ENCODE measurements at places on chromosomes 4 and X. TPM values are rescaled to one million over a fixed set of nuclear protein-coding genes. Genes with fewer than 3 reads are reported as not detected.
A peak's percentile ranks its signal among the peaks of the same experiment; 100 is the strongest.

The CFAP99 gene
- not detected for total RNA-seq

The SH3BP2 gene
- total RNA-seq, result 25.7 TPM

The RBPJ gene
- 54.8 TPM for total RNA-seq

The DDX53 gene
- total RNA-seq, result not detected

The SORCS2 gene
- 1.6 TPM for total RNA-seq

The SERPINA7 gene
- total RNA-seq, result 43.1 TPM

The ELF4 gene
- 21.1 TPM for total RNA-seq

DNA sequence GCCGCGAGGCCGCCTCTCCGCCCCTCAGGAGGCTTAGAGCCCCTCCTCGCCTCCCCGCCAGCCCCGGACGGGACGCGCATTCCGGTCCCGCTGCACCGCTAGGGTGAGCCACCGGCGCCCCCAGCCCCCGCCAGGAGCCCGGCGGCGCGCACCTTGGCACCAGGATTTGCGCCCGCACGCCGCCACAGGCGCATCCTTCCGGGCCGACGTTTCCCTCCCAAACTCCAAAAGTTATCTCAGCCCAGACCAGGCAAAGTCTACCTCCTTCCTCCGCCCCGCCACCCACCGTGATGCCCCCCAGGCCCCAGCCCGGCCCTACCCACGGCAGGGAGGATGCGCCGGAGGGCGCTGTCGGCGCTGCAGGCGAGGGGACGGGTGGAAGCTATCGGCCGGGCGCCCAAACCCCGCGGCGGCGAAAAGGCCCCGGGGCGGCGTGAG lies 538 bp downstream of the SCML2 start:
- H3K36me3 ChIP-seq, result no peaks in the 10 kb centered on the region
- no peaks in the 10 kb centered on the region for H3K27me3 ChIP-seq
- peak; percentile 38 for DNase-seq
- no peaks in the 10 kb centered on the region for H3K4me1 ChIP-seq
- H3K27ac ChIP-seq, result peak overlapping the region; percentile 74
- H3K4me3 ChIP-seq, result peak overlapping the region; percentile 30

GRCh38 chr4:2252530-2253091 lies 9.3 kb downstream of the MXD4 start:
- H3K36me3 ChIP-seq, result no peaks in the 10 kb centered on the region
- H3K27me3 ChIP-seq, result no peaks in the 10 kb centered on the region
- DNase-seq, result no peak
- H3K4me3 ChIP-seq, result no peak overlapping the region

DNA sequence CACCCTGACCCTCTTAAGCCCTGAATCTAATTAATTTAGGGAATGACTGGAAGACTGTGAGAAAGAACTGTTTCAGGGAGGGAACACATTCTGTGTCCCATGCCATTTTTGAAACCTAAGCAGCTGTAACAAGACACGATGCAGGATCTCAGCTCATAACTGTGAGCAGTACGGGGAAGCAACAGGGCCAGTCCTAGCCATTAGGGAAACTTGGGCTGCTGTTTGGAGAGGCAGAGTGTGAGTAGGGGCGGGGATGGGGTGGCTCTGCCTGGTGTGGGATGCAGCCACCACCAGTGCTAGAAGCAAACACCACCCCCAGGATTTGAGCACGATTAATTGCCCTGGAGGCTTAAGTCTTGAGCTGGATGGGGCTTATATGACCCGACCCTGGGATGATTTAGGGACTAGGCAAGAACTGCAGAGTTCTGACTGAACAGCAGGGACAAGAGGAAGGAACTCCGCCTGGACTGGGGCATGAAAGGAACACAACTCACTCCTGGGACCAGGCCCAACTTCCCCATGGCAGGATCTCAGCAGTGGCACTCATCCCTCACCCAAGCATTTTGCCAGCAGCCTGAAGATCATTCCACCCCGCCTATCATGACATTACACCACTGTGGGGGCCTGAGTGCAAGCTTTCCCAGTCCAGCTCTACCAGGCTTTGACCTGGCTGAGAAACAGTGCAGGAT lies 43.1 kb downstream of the ATRX start:
- H3K27ac ChIP-seq, result no peak overlapping the region
- no peaks in the 10 kb centered on the region for H3K4me1 ChIP-seq
- no peak for DNase-seq
- H3K27me3 ChIP-seq, result no peaks in the 10 kb centered on the region
- no peak overlapping the region for H3K4me3 ChIP-seq

- H3K27ac ChIP-seq, result peak overlapping the region; percentile 88
- no peaks in the 10 kb centered on the region for H3K4me1 ChIP-seq
- H3K36me3 ChIP-seq, result no peaks in the 10 kb centered on the region
- no peak for DNase-seq
- no peaks in the 10 kb centered on the region for H3K27me3 ChIP-seq
- H3K4me3 ChIP-seq, result peak overlapping the region; percentile 28
Measured at GRCh38 chrX:132023896-132024386, 839 bp downstream of the STK26 start.

- H3K4me1 ChIP-seq, result peaks cover 5% of the 10 kb centered on the region
- H3K27me3 ChIP-seq, result no peaks in the 10 kb centered on the region
- no peak overlapping the region for H3K4me3 ChIP-seq
- peak overlapping the region; percentile 48 for H3K27ac ChIP-seq
Measured at GRCh38 chrX:129585167-129585566, 45.1 kb downstream of the OCRL start.

DNA sequence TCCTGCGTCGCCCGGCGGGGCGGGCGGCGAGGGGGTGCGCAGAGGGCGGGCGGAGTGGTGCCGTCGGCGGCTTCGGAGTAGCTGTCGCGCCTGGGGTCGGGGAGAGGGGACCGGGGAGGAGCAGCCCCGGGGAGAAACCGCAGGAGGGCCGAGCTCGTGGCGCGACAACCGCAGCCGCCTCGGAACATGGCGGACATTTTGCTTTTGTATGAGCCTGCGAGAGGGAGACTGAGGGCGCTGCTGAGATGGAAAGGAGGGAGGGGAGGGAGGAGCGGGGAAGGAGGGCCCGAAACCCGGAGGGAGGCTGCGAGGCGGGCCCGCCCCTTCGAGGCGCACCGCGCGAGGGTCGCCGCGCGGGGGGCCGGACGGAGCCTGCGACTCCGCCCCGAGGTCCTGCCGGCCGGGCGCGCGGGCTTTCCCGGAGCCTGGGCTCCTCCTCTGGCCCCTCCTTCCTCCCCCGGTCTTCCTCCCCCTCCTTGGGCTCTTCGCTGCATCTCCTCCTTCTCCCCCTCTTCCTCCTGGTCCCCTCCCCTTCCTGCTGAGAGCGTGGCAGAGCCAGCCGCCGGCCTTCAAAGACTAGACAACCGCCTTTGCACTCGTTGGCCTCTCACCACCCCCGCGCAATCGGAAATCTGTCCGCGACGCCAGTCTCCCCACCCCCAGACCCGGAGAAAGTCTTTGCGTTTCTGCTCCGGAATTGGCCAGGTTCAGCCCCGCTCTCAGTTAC lies 1.1 kb downstream of the INTS6L start:
- peak overlapping the region; percentile 42 for H3K4me3 ChIP-seq
- no peaks in the 10 kb centered on the region for H3K27me3 ChIP-seq
- H3K4me1 ChIP-seq, result no peaks in the 10 kb centered on the region
- peak overlapping the region; percentile 93 for H3K27ac ChIP-seq
- H3K36me3 ChIP-seq, result no peaks in the 10 kb centered on the region
- peak; percentile 90 for DNase-seq

- H3K27me3 ChIP-seq, result no peaks in the 10 kb centered on the region
- no peaks in the 10 kb centered on the region for H3K36me3 ChIP-seq
- H3K4me1 ChIP-seq, result peaks cover 2% of the 10 kb centered on the region
- no peak overlapping the region for H3K4me3 ChIP-seq
Measured at GRCh38 chrX:50073601-50074000, 127.2 kb downstream of the AKAP4 start.

DNA sequence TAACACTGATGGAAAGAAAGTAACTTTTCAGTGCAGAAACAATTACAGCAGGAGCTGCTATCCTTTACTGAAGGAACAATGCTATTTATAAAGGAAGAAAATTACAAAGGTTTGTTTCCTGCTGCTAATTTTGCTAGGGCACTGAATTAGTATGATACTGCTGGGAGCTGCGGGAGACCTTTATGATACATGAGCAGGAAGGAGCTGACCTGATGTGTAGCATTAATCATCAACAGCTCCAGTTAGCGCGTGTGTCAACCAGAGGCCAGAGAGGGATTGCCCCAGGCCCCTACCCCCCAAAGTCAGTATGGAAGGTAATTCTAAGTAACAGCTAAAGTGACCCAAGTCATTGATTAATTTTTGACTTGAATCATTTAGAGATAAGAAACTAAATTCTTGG lies 728.9 kb downstream of the PCDH18 start:
- H3K27ac ChIP-seq, result no peak overlapping the region
- DNase-seq, result no peak
- H3K4me3 ChIP-seq, result no peak overlapping the region
- H3K27me3 ChIP-seq, result no peaks in the 10 kb centered on the region
- H3K36me3 ChIP-seq, result no peaks in the 10 kb centered on the region
- no peaks in the 10 kb centered on the region for H3K4me1 ChIP-seq

DNA sequence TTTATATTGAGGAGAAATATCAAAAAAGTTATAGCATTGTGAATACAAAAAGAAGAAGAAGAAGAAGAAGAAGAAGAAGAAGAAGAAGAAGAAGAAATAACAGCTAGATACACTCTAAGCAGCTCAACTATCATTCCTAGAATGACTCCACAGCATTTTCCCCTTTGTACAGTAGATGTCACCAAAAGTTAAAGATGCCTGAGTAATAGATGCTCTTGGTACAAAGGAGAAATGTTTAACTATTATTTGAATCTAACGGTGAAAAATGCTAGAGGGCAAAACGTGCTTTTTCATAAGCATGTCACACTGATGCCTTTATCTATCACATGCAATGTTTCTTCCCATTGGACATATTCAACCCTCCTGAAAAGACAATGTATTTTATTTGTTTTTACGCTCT lies 178.4 kb upstream of the GPRIN3 start:
- no peaks in the 10 kb centered on the region for H3K36me3 ChIP-seq
- H3K27ac ChIP-seq, result no peak overlapping the region
- H3K4me1 ChIP-seq, result no peaks in the 10 kb centered on the region
- H3K27me3 ChIP-seq, result no peaks in the 10 kb centered on the region
- peak; percentile 43 for DNase-seq
- no peak overlapping the region for H3K4me3 ChIP-seq

DNA sequence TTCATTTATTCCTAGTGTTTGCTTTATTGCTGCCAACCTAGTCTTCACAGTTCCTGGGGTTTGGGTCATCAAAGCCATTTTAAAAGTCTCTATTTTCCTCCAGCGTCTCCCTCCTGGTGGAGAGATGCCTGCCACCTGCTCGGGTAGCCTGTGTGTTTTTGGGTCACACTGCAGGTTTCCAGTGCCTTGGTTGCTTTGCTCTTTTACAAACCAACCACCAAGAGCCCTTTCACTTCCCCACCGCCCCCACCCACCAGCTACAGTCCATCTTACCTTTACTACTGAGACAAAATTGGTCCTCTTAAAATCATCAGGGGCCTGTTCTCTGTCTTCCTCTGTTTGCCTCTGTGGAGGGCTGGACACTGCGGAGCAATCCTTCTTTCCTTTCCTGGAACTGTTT lies 280.5 kb upstream of the GATB start:
- DNase-seq, result no peak
- no peaks in the 10 kb centered on the region for H3K4me1 ChIP-seq
- no peak overlapping the region for H3K27ac ChIP-seq
- H3K27me3 ChIP-seq, result no peaks in the 10 kb centered on the region
- H3K36me3 ChIP-seq, result no peaks in the 10 kb centered on the region

GRCh38 chr4:56058555-56058954 lies 109.8 kb downstream of the CEP135 start:
- no peak overlapping the region for H3K27ac ChIP-seq
- DNase-seq, result no peak
- no peak overlapping the region for H3K4me3 ChIP-seq
- H3K36me3 ChIP-seq, result no peaks in the 10 kb centered on the region

GRCh38 chr4:7285244-7286094 lies 93.1 kb downstream of the SORCS2 start:
- H3K4me1 ChIP-seq, result no peaks in the 10 kb centered on the region
- H3K4me3 ChIP-seq, result no peak overlapping the region
- no peaks in the 10 kb centered on the region for H3K27me3 ChIP-seq

DNA sequence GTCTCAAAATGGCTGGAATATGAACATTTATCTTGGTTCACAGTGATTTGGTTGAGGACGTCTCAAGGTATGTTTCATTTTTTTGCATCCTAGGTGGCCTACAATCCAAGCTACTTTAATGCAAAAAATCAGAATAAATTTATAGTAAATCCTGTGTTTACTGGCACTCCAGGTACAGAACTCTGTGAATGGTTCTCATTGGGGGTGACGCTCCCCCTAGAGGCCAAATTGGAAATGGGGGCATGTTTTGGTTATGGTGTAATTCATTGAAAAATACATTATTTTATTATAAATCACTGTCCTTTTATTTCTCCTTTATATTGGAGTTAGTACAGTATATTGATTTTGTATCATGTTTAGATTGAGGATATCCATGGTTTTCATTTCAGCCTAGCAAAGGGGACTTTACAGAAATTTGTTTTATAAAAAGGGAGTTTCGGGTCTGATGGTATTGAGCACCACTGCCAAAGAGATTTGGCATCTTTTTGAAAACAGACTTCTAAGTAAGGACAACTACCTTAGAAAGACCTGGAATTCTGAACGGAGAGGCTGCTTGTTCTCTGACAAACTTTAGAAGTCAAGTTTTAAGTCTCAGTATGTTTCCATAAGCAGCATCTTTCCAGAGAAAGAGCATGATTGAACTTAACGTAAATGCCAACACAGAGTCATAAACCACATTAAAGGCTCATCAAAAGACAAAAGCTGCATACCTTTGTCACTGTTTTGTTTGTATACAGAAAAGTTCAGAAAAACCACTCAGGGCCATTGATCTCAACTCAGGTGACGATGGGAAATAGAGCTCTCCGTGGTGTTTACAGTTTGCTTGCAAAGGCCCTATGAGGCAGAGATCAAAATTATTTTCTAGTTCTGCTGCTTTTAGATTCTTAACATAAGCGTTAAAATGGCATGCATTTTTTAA lies 19.4 kb downstream of the MTM1 start:
- H3K4me3 ChIP-seq, result no peak overlapping the region
- no peak for DNase-seq
- H3K27ac ChIP-seq, result no peak overlapping the region
- no peaks in the 10 kb centered on the region for H3K4me1 ChIP-seq
- H3K36me3 ChIP-seq, result no peaks in the 10 kb centered on the region

- peaks cover 4% of the 10 kb centered on the region for H3K27me3 ChIP-seq
Measured at GRCh38 chr4:186149872-186150271, 41.5 kb upstream of the CYP4V2 start.

DNA sequence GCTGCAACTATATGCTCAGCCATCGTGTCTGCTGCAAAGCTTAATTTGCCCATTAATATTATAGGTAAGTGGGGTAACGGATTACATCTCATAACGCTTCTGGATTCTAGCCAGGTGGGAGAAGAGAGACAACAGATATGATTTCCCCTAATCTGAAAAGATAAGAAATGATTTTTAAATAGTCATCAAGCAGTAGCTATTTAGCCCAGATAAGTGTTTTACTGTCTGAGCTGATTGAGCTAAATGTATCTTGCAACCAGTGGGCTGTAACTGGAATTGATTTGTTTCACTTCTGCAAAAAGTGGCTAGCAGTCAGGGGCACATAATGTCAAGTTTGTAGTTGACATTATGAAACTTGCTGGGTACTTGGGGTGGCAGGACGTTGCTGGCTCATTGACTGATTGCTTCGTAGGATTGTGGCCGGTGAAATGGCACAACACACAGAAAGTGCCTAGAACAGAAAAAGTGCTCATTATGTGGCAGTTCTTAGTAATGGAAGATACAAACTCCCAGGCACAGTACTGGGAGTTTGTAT lies 18.5 kb downstream of the LAP3 start:
- H3K4me1 ChIP-seq, result no peaks in the 10 kb centered on the region
- no peak overlapping the region for H3K4me3 ChIP-seq
- no peak overlapping the region for H3K27ac ChIP-seq
- H3K36me3 ChIP-seq, result no peaks in the 10 kb centered on the region
- no peak for DNase-seq

- no peak overlapping the region for H3K27ac ChIP-seq
- no peak for DNase-seq
- no peaks in the 10 kb centered on the region for H3K27me3 ChIP-seq
- H3K36me3 ChIP-seq, result no peaks in the 10 kb centered on the region
- no peak overlapping the region for H3K4me3 ChIP-seq
Measured at GRCh38 chr4:172109466-172109865, 296.3 kb downstream of the GALNTL6 start.
